ENCODE measurements at places on chromosomes 1 and 21. TPM values are rescaled to one million over a fixed set of nuclear protein-coding genes. Genes with fewer than 3 reads are reported as not detected.

DNA sequence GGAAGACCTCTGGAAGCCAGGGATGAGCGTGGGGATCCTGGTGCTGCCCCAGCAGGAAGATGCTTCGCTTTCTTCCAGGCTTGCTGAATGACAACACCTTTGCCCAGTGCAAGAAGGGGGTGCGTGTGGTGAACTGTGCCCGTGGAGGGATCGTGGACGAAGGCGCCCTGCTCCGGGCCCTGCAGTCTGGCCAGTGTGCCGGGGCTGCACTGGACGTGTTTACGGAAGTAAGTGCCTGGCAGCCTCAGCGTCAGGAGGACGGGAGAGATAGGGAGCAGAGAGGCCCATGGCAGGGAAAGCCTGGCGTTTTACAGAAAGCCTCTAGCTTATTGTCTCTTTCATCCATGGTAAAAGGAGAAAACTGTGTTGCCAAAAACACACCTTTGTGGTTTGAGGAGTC, 23.5 kb downstream of the PHGDH start:
- DNase-seq, result no peak

DNA sequence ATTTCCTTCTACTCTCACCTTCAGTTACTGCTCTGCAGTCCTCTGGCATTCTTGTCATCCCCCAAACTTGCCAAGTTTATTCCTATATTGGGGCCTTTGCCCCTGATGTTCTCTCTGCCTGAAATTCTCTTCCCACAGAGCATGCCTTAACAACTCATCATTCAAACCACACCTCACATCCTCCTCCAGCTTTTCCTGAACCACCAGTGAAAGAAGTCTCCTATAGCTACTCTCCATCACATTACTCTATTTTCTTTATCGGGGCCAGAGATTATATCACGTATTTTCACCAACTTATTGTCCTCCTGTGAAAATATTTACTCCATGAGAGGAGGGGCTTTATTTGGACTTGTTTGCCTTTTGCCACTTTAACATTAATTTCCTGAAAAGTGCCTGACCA, 32.1 kb downstream of the EXTL2 start:
- no peak for DNase-seq

GRCh38 chr1:196774603-196775002, at the start of gene CFHR3:
TSS of gene CFHR3 (plus strand) at chr1:196774840. CDS start at chr1:196774887, 47 bp downstream.
- no peak for DNase-seq

GRCh38 chr1:110594456-110595352, 11.5 kb downstream of the KCNA2 start:
- DNase-seq, result peak; percentile 97

The PALMD gene
- total RNA-seq, result 56.9 TPM

- DNase-seq, result no peak
Measured at GRCh38 chr1:167938080-167938636, 1.3 kb upstream of the MPC2 start.

The URB2 gene
- 17.6 TPM for total RNA-seq

DNA sequence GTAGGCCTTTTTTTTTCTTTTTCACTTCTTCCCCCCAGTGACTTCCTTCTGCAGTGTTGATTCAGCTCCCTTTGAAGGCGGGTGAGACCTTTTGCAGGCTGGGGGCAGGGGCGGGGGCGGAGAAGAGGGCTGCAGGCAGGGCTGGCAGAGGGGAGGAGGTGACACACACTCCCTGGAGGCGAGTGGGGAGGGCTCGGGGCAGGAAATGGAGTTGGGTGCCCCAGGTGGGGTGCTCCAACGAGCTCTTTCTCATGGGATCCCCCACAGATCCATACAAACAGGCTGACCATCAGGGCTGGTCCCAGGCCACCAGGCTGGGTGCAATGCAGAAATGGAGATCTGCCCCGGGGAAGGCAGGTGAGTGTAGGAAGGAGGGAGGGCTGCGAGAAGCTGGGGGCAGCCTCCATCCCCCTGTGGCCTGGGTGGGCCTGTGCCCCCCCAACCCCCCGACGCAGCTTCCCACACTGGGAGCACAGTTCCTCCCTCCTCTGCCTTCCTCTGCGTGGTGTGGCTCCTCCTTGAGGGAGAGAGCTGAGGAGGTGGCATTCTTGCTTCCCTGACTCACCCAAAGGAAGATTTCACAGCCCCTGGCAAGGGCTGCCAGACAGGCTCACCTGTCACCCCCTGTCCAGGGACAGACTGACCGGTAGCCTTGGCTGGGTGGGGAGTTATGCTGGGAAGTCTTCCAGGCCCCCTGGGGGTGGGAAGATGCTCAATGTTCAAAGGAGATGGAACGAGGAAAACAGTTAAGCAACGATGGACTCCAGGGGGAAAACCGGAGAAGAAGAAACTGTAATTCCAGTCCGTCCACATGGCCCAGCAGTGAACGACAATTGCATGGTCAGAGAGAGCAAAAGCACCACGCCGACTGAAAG, 7.1 kb upstream of the ITGB2 start:
- DNase-seq, result no peak

DNA sequence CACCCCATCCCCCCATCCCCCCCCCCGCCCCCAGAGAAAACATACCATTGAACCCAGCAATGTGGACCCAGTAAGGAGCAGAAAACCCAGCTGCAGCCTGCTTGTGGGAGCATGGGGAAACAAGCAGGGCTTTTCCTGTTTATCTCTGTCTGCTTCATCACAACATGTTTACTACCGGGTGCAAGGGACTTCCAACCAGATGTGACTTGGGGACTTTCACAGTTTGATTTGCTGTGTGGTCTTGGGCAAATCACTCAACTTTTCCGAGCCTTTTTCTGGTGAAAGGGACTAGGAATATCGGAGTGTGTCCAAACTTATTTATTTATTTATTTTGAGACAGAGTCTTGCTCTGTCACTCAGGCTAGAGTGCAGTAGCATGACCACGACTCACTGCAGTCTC, 3.2 kb downstream of the TMCC2 start:
- no peak for DNase-seq

The NBPF19 gene
- total RNA-seq, result 2.2 TPM

DNA sequence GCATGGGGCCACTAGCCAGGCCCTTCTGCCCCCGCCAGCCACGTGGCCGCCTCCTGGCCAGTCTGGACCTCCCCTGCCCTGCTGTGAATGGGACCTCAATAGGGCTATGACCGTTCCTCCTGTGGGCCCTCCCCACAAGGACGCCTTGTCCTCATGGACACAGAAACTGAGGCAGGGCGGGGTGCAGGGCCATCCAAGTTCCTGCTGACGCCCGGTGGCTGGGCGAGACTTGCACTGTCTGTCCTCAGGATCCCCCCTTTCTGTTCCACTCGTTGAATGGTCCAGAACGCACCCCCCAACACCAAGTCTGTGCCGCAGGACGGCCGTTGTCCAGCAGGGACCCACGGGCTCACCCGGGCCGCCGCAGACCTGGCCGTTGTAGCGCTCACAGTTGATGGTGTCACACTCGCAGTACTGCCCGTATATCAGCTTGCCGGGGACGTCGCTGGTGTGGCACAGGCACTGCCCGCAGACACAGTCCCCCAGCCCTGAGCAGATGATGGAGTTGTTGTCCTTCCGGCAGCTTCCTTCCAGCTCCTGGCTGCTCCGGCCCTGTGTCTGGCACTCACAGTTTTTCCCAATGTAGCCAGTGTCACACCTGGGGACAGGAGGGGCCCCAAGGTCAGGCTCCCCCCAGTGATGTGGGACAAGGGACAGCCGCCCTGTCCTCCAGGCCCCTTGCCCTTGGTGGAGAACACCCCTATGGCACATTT, 16.3 kb upstream of the PTTG1IP start:
- no peak for DNase-seq

- DNase-seq, result no peak
Measured at GRCh38 chr1:10720635-10721034, 75.8 kb downstream of the CASZ1 start.

GRCh38 chr1:100137602-100138001, 4.6 kb downstream of the TRMT13 start:
- DNase-seq, result no peak

DNA sequence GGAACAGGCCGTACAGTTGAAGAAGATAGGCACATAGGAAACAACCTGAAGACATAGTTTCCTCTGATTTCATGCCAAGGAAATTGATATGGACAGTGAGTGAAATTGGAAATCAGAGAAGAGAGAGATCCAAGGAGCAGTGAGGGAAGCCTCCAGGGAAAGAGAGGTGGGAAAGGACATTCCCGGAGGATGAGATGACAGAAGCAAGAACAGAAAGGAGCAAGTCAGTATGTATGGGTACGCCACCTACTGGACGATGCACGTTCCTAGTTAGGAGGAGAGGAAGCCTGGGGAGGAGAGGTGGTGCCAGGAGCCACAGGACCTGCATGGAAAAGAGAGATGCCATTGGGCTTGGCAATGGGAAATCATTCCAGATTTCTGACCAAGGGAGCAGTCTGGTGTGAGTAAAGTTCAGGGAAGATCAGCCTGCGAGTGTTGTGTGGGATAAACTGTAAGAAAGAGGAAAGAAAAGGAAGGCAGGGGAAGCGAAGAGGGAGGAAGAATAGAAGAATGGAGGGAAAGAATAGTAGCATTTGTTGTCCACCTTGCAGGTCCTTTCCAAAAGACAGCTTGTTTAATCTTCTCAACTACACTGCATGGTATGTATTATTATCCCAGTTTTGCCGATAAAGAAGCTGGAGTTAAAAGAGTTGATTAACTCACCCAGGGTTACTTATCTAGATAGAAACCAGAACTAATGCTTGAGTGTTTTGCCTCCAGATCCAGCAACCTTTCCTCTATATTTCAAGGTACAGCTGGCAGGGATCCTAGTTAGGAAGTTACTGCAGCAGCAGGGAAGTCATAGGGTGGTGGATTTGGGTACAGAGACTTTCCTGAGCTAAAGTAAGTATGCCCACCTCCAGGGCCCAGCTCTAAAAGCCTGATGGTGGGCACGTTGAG, 27.4 kb downstream of the C1orf116 start:
- DNase-seq, result peak; percentile 35
